ENCODE measurements at places on chromosomes 13 and 19.

DNA sequence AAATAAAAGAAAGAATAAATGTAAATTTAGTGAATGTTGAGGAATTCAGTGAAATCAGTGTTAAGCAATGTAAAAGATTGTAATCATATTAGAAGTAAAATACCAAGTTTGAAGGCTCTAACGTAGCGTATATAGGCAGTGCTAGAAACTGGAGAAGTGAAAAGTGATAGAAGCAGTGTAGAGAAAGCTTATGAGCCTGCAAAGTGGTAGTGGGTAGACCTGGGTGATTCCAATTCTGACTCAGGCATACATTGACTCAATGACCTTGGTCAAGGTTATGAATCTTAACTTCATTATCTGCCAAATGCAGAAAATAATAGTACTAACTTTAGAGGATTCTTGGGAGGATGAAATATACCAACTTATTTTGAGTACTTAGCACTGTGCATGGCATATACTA lies 4.1 kb downstream of the SLC10A2 start:
- no peak for DNase-seq

DNA sequence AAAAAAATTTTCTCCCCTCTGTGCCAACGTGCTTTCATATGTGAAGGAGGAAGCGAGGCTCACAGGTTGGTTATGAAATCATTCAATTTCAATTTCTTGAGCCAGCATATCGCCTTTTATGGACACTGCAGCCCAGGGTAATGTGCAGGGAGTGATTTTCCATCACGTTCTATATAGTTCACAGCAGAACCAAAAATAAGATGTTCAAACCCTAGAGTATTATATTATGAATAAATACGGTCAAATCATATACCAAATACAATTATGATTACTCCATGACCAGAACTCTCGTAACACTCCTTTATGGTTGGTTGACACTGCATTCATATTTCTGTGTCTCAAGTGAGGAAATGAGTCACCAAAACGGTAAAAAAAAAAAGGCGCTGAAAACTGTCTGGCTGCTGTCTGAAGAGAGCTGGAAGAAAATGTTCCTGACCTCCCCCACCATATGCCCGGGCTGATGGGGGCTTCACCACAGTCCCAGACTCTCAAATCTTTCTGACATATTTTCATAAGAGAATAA lies 75.8 kb upstream of the UBAC2 start:
- DNase-seq: no peak

GRCh38 chr19:50238043-50238442 lies 34.6 kb downstream of the MYH14 start:
- no peak for DNase-seq

- DNase-seq: no peak
These were observed 361.9 kb downstream of the TBC1D4 start for GRCh38 chr13:75120085-75120484.

DNA sequence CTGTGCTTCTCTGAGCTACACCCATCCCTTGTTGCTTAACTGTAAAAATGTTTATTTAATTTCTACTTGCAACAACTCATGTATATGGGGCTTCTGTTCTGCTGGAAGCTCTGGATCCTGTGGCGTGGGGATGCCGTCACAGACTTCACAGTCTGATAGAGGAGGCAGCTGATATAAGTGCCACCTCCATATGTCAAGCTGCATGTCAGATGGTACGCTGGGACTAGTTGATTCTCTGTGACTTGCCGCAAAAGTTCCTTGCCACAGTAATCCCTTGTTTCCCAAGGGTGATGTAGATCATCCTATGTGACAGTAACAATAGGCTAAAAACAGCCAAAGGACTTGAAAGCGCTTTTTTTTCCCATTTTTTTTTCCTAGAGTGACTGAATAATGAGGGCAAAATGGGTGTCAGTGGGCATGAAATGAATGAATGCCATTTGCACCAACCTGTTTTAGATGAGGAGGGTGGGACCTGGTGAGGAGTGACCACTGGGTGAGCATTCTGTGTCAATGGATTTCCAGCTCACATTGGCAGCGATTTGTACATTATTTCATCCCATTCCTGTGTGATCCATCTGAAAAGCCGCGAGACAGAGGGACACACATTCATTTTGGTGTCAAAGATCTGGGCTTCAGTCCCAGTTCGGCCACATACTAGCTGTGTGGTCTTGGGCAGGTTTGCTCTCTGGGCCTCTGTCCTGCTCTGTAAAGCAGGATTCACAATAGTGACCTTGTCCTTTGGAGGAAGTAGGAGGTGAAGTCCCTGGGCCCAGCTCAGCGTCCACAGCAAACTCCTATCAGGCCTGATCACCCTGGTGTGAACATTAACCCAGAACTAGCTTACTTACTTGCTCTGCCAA lies 88.9 kb upstream of the RNF113B start:
- no peak for DNase-seq

DNA sequence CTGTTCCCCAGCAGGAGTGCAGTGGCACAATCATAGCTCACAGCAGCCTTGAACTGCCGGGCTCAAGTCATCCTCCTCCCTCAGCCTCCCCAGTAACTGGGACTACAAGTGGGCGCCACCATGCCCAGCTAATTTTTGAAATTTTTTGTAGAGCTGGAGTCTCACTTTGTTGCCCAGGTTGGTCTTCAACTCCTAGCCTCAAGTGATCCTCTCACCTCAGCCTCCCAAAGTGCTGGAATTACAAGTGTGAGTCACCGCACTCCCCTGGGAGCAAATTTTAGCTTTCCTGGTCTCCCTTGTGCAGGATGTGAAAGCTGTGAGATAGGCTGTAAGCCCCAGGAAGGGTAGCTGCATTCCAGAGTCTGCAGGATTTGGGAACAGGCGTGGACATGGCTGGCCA lies 5.4 kb upstream of the GARRE1 start:
- DNase-seq: no peak

DNA sequence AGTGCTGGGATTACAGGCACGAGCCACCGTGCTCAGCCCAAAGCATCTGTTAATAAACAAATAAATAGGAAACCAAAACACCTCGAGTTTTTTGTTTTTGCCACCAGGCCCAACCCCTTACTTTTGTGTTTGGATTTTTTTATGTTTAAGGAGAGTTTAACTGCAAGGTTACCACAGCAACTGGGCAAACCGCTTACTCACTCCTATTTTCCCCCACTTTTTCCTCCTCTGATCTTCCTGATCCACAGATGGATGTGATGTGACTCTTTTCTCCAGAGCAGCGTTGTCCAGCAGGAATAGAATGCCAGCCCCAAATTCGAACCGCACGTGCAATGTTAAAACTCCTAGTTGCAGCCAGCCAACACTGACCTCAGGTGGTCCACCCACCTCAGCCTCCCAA lies 2.1 kb upstream of the PNMA8B start:
- no peak for DNase-seq

- no peak for DNase-seq
These were observed 62.6 kb downstream of the LACC1 start for GRCh38 chr13:43942286-43942685.

- no peak for DNase-seq
These were observed 977.5 kb upstream of the SPRY2 start for GRCh38 chr13:81318231-81319019.

- peak; percentile 10 for DNase-seq
These were observed 371.9 kb downstream of the KCNRG start for GRCh38 chr13:50387051-50387581.

DNA sequence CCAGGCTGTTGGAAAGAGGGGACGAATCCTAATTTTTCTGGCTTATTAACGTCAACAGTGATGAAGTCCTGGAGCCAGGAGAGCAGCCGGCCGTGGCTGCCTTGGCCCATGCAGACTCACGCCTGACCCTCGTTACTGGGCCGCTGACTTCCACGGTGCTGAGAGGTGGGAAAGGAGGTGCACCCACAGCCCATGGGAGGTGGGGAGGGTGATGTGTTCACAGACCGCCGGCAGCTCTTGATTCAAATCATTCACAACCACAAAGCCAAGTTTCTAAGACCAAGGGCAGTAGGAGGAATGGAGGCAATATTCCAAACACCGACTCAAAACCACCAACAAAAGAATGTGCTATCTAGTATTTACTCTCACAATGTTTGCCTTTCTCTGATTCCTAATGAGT lies 24.3 kb downstream of the COL4A2 start:
- no peak for DNase-seq

GRCh38 chr13:50320271-50320862 lies 305.1 kb downstream of the KCNRG start:
- no peak for DNase-seq

DNA sequence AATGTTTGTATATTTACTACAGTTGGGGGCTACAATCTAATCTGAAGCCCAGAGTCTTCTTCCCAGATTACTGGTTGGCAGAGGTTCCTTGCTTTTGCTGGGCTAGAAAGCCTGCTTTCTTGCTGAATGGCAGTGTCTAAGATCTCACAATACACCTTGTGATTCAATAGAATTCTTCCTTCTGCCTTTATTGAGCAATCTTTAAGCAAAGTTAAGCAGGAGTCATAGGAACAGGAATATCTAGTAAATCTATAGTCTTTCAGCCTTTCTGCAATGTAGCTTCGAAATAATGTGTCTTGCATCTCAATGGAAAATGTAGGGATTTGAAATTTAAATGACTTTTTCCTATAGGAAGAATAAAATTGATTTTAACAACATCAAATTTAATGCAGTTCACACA lies 346.1 kb downstream of the SLITRK1 start:
- no peak for DNase-seq

DNA sequence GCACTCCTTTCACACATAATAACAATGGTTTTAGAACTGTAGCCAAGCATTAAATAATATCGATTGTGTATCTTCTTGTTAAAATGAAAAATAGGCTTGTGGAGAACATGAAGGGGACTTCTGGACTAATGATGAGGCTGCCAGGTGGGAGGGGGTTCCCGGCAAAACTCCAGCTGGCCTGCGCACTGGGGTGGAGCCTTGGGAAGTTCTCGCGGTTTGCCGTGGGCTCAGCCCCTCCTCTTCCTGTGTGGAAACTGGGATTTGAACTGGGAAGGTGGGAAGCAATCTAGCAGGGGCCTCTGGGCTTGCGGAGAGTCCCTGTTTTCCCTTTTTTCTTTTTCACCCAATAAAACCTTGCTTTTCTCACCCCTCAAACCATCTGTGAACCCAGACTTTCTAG lies 113.7 kb upstream of the SLITRK1 start:
- DNase-seq: no peak

DNA sequence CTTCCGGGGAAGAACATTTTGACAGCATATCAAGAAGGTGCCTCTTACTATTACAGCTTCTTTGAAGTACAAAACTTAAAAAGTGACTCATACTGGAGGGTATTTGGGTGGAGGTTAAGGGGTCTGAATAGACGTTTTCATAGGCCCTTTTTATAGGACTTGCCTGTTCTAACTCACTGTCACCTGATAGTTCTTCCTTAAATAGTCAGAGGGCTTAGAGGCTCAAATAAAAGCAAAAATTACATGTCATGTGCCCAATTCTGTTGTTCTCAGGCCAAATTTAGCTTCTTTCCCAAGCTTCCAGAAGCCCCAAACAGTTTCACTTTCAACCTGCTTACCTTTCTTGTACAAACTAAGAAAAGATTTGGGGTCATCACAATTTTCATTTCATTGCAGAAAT lies 16.1 kb upstream of the SLC46A3 start:
- no peak for DNase-seq

DNA sequence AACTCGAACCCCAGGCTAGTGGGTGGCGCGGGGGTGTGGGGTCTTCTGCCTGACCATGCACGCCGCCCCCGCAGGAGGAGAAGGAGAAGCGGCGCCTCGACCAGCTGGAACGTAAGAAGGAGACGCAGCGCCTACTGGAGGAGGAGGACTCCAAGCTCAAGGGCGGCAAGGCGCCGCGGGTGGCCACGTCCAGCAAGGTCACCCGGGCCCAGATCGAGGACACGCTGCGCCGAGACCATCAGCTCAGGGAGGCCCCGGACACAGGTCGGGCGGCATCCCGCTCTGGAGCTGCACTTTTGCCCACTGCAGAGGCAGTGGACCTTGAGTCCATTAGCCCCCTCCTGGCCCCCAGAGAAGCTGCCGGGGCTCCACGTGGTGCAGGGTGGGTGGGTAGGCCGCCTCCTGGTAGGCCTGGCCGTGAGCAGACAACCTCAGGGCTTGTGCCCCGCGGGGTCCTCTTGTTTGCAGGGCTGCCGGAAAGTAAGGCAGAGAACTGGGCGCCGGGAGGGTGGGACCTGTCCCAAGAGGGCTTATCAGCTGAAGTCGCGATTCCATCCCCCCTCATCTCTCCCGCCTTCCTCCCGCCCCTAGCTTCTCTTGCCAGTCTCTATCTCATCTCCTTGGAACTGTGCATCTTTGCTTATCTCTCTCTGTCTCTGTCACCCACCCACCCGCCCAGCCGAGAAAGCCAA lies 9.9 kb downstream of the CCDC124 start:
- DNase-seq: no peak

GRCh38 chr13:46171217-46171616 lies 10.8 kb downstream of the LCP1 start:
- DNase-seq: no peak

DNA sequence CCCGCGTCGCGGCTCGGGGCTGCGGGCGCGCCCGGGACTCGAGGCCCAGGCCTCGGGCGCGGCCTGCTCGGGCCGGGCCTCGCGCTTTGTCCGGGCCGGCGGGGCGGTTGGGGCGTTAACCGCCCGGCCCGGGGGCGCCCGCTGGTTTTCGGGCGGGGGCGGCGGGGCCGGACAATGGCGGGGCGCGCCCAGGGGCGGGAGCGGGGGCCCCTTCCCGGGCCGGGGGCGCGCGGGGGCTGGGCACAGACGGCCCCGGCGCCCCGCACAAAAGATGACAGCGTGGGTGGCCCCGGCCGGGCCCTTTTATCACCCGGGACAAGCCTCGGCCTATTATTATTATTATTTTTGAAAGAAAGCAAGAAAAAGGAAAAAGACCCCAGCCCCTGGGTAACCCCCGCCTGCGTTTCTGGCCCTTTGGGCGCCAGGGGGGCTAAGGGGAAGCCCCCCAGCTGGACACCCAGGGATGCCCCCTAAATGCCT lies 419 bp downstream of the KDM4B start:
- DNase-seq: no peak

GRCh38 chr19:13162724-13163608 lies 12.8 kb downstream of the IER2 start:
- DNase-seq: peak; percentile 81

GRCh38 chr13:65926750-65927171 lies 1303.4 kb downstream of the PCDH9 start:
- DNase-seq: no peak

GRCh38 chr19:13132471-13133180 lies 14.6 kb downstream of the NACC1 start:
- no peak for DNase-seq

GRCh38 chr13:46213242-46213641 lies 1.5 kb downstream of the LRRC63 start:
- no peak for DNase-seq

- DNase-seq: no peak
These were observed 1.2 kb upstream of the DCT start for GRCh38 chr13:94480672-94481145.
